NCI-H1105 treated with DMSO at 0.1 percent for 48 hours (cell line): ENCODE measurements at places on chromosomes 12 and 14.
A peak's percentile ranks its signal among the peaks of the same experiment; 100 is the strongest.

- DNase-seq, result peak; percentile 53
Measured at GRCh38 chr14:31449971-31450610, 7.2 kb downstream of the DTD2 start.

GRCh38 chr12:3101309-3102024, 24.3 kb downstream of the TSPAN9 start:
- no peak for DNase-seq

- peak; percentile 21 for DNase-seq
Measured at GRCh38 chr12:93098077-93098476, 169.0 kb upstream of the EEA1 start.

- no peak for DNase-seq
Measured at GRCh38 chr12:65907513-65907912, 83.2 kb downstream of the HMGA2 start.

GRCh38 chr14:77989441-77989991, 180.7 kb upstream of the NRXN3 start:
- no peak for DNase-seq

GRCh38 chr14:69676723-69677122, 65.3 kb downstream of the SUSD6 start:
- no peak for DNase-seq

- DNase-seq, result no peak
Measured at GRCh38 chr14:21521501-21521900, 4.6 kb downstream of the SALL2 start.

GRCh38 chr12:124952295-124952694, 36.6 kb downstream of the DHX37 start:
- DNase-seq, result no peak

DNA sequence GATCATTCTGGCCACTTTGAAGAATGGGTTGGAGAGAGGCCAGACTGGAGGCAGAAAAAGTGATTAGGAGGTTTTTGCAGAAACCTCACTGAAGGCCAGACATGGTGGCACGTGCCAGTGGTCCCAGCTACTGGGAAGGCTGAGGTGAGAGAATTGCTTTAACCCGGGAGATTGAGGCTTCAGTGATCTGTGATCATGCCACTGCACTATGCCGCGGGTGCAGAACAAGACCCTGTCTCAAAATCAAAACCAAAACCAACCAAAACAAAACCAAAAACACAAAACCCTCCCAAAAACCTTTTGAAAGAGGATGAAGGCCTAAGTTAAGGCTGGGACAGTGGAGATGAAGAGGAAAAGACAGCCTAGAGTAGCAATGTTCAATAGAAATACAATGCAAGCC, 15.2 kb upstream of the CFAP54 start:
- no peak for DNase-seq

DNA sequence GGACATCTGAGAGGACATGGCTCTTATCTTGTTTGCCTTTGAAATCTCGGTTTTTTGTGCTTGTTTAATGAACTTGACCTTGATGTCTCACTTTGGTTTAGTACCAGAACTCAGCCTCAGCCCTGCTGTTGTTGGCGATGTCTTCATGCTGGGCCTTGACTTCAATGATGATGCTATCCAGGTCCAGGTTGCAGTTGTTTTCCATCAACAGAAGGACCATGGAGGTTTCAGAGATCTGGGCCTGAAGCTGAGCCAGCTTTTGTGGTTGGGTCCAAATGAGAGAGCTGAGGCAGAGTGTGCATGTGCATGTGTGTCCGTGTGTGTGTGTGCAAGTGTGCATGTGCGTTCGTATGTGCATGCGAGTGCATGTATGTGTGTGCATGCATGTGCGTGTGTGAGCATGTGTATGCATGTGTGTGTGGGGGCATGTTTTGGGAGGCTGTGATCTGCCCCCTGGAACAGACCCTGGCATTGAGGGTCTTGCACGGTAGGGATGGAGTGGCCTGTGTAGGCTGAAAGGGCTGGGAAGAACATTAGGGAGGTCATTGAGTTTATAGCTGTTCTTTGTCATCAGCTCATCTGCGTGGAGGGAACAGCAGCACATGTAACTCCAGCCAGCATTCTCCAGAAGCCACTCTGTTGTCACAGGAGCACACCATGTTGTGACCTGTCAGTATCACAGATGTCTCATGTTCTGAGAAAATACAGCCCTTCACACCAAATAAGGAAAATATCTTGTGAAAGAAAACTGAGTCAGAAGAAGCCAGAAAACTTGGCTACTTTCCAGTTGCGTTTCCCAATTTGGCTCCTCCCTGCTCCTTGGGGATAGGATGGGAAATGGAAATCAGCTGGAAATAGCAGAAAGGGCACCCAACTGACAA, 10.0 kb upstream of the KRT82 start:
- DNase-seq, result no peak

DNA sequence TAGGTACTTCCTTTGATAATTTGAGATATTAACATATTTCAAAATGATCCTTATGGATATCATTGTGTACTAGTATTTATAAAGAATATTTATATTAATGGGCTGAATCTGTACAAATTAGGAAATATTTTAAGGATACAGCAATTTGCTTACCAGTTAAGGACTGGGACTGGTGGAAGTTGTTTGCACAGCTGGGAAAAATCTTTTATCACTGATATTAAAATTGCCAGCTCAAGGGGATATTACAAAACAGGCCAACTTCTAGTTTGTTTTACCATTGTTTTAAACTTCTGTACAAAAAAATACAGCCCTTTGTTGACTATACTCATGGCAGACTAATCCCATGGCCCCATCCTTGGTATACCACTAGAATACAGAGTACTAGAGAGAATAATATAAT, 133.2 kb upstream of the DDHD1 start:
- no peak for DNase-seq

DNA sequence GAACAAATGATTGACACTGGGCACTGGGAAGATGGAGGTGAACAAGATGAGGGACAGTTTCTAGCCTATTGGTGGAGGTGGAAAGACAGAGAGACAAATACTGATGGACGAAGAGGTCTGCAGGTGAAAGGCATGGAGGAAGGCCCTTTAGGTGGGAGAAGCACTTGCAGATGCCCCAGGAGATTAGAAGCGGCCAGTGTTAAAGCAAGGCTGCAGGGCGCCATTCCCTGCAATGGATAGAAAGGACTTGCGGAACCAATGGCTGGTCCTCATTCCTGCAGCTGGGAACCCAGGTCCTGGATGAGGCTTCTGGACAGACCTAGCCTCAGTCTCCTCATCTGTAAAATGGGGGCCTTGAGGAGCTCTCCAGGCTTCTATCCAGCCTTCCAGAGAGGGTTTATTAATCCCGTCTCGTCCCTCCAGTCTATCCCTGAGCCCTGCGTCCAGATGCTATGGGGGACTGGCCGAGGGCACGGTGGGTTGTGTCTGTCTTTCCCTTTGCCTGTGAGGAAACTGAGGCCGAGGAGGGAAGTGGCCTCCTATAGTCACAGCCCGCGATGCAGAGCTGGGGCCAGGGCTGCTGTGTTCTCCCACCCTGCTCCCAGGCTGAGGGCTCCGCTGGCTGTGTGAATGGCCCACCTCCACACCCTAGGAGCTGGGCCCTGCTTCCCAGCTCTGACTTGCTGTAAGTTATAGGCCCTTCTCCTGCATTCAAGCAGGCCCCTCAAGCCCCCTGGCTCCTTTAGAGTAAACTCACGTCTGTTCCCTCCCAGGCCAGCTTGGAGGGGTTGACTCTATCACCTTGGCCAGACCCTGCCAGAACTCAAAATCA, 33.0 kb downstream of the CYP46A1 start:
- no peak for DNase-seq

DNA sequence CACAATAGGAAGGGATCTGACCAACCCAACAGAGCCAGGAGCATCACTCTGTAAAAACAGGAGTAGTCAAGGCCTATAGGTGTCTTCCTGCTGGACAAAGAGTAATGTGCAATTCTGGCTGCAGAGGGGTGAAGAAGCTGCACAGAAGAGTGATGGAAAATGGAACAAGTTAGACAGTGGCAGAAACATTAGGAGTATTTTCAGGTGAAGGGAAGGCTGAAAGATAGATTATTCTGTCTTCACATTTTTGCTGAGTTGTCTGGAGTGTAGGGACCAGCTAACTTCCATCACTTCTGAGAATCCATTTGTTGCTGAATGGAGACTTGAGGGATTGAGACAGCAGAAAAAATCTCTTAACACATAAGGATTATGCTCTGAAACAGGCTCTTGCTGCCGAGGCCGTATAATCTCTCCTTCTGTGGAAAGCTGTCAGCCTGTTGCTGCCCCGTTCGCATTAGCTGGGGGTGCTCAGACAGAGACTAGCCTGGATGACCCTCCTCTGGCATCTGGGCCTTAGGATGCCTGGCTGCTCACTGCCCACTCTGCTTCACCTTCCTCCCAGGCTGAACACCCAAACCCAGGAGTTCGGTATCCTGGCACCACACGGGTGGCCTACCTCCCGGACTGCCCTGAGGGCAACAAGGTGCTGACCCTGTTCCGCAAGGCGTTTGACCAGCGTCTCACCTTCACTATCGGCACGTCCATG, 3.1 kb upstream of the ARHGEF25 start:
- no peak for DNase-seq

GRCh38 chr12:68591734-68592418, 18.8 kb upstream of the RAP1B start:
- no peak for DNase-seq

- no peak for DNase-seq
Measured at GRCh38 chr12:10867381-10867780, 16.7 kb downstream of the PRH1 start.

- DNase-seq, result no peak
Measured at GRCh38 chr14:92426237-92426636, 87.3 kb upstream of the RIN3 start.

GRCh38 chr14:96852823-96853422, 55.7 kb downstream of the VRK1 start:
- peak; percentile 19 for DNase-seq

- no peak for DNase-seq
Measured at GRCh38 chr12:11882301-11883019, 188.3 kb upstream of the BCL2L14 start.

- DNase-seq, result no peak
Measured at GRCh38 chr14:39957987-39958386, 525.8 kb upstream of the FBXO33 start.

DNA sequence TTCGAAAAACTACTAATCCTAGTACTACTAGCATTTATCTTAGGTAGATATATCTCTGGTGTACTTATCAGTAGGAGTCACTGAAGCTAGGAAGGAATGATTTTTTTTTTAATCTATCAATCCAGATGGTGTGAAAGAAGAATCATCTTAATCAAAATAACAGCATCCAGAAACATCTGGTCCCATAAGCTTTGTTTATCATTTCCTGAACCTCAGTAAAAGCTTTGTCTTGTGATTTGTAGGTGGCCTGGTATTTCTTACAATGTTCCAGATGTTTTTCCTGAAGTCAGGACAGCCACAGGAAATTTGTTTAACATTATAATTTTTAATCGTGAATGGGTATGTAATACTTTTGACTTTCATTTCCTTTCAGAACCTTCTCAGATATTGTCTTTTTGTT, 28.0 kb upstream of the LUM start:
- DNase-seq, result no peak

DNA sequence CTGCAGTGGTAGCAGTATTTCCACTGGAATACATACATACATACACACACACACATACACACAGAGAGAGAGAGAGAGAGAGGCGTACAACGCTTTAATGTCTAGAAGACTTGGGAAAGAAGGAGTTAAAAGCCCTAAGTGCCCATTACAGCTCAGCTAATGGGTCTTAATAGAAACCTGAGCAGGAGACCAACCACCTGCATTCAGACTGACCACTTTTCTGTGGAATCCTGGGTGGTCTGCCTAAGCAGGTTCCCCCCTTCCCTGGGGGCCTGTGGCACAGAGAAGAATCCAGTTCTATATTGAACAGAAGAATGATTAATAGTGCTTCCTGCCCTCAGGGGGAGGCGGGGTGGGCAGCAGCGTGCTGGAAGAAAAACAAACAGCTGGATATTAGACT, 312.4 kb upstream of the PRKD1 start:
- no peak for DNase-seq

GRCh38 chr14:88668448-88669116, 105.7 kb downstream of the ZC3H14 start:
- no peak for DNase-seq

- no peak for DNase-seq
Measured at GRCh38 chr14:50901361-50901760, 29.5 kb downstream of the ABHD12B start.

DNA sequence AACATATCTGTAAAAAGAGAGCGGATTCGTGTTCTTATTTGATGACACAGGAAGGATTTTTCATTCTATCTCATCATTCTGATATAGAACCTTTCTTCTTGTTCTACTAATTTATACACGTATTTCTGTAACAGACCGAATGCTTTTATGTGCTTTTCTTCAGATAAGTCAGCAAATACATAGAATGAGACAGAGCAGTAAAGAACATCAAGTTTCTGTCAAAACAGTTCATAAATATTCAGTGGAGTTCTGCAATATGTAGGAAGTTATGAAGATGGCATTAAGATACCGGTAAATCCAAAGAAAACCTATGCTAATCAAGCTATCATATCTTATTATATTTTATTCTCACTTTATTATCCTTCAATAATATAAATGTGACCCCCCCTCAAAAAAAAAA, 280.6 kb downstream of the EGLN3 start:
- no peak for DNase-seq

GRCh38 chr12:1800401-1801302, 19.7 kb upstream of the LRTM2 start:
- DNase-seq, result no peak

DNA sequence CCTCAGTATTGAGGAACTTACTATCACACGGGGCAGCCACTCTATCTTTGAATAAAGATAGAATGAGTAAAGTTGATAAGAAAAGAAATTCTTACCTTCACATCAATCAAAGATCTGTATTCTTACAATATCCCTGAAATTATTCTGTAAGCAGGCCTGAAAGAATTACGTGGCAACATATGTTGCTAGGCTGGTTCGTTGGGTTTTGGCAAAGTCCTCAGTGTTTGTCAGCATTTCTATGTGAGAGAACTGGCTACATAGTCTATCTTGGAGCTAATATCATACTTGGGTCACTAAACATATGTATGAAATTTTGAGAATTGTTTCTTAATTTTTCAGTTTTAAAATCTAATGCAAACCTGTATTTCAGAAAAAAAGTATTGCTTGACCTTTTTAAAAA, 412.2 kb upstream of the GARIN6 start:
- DNase-seq, result no peak

DNA sequence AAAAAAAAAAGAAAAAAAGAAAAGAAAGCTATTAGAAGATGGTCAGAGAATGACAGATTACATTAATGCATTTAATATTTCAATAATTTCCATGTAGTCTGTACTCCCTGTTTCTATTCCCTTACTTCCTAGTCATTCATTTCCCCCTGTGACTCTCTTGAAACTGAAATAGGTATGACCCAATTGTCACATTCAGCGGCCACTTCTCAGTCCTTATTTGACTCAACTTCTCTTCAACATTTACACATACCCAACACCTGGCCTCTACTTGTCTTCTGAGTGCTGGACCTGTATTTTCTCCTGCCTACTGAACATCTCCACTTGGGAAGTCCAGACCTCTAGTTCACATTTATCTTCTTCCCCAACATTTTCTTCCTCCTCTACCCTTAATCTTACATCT, 7.2 kb downstream of the EEA1 start:
- DNase-seq, result no peak

- DNase-seq, result no peak
Measured at GRCh38 chr14:54688229-54688628, 121.3 kb downstream of the SAMD4A start.

- DNase-seq, result no peak
Measured at GRCh38 chr14:67559639-67560038, 26.5 kb downstream of the PLEKHH1 start.

- no peak for DNase-seq
Measured at GRCh38 chr12:110704750-110705149, 15.8 kb upstream of the HVCN1 start.

- no peak for DNase-seq
Measured at GRCh38 chr12:62446754-62447452, 19.7 kb upstream of the MON2 start.

GRCh38 chr12:14191612-14192011, 173.9 kb upstream of the ATF7IP start:
- no peak for DNase-seq
